ENCODE measurements at places on chromosomes 1 and 21.

- DNase-seq, result no peak
Measured at GRCh38 chr1:56257726-56258125, 321.6 kb downstream of the PLPP3 start.

DNA sequence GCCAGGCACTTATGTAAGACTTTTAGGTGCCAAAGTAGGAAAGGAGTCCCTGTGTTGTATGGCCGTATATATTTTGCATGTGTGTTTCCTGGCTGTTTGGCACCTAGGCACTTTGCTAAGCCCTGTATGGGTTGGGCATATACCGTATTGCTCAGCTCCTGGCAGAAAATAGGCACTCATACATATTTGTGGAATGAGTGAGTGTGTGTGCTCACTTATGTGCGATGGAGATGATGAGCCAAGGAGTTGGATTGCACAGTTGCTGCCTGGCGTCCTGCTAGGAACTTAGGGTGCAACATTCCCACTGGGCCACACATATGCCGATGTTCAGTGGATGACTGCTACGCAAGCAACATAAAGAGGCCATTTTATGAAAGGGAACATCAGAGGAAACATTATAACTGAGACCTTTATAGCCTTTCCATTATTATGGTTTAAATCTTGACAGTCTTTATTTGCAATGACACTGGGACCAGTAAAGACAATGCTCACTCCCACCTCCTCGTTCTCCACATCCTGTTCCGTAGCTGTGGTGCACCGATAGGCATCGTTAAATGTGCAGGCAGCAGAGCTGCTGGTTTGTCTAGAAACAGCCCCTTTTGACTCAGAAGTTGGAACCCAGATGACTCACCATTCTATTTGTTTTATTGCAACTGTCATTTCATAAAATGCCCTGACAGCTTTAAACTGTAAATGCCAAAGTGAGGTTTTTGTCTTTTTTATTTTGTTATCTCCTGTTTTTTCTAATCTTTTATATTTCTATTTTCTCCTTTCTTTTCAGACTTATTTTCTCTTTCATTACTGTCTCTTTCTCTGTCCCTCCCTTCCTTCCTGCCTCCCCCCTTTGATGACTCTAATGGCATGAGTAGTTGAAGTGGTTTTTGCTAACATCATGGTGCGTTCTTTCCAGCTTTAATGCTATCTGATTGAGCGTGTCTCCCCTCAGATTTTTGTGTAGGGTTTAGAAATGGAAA, 36.1 kb downstream of the PEX14 start:
- DNase-seq, result peak; percentile 91

DNA sequence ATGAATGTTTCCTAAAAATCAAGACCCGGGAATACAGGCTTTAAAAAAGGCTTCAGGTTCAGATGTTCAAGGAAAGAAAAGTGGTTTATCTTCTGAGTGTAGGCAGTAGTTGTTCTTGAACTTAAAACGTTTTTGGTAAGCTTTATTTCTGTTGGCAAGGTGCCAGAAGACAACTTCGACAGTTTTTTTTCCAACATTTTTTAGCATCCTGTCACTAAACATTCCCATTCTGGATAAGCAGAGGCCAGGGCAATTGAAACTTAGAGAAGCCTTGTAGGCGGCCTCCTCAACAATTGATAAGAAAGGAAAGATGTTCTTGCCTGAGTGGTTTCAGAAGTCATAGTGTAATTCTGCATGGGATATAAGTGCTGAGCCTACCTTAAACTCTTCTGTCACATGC, 66.7 kb downstream of the PATJ start:
- DNase-seq, result no peak

DNA sequence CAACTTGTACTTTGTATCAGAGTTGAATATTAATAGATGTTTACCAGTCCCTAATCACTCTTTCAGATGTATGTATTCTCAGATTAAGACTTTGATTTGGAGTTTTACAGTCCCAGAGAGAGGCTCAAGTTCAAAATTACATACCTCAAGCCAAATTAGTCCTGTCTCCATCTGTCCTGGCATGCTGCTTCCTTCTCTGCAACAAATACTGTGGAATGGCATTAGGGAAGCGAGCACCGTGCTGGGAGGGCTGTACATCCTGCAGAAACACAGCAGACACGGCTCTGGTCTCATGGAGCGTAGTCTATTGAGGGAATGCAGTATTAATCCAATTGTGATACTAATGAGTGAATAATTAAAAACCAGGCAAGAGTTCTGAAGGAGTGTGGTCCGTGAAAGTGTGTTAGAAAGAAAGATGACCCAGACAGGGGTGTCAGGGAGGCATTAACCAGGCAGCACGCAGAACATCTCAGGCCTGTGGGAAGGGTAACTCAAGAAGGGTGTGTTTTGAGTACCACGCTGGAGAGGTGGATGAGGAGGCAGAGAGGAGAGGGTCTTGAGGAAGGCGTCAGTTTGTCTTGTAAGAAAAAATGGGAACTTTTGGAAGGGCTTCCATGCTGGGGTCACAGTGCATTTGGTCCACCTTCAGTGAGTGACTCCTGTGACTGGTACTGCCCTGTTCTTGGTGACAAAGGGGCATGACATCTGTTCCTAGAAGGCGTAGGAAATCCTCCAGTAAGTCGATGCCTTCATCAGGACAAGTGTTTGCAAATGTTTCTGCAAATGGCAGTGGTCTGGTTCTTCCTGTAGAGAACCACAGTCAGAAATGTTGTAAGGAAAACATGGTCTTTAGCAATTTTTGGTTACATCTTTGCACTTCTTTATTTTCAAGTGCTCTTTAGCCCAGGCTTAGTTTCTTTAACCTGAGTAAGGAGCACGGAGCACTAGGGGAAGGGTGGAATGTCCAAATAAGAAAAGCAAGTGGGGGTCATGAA, 1.6 kb downstream of the RAB4A start:
- no peak for DNase-seq

- DNase-seq, result peak; percentile 50
Measured at GRCh38 chr1:225897595-225898514, 8.9 kb upstream of the LEFTY1 start.

GRCh38 chr1:82979593-82980236, 1019.2 kb downstream of the TTLL7 start:
- no peak for DNase-seq

GRCh38 chr1:167746988-167747655, 25.3 kb downstream of the MPZL1 start:
- DNase-seq, result no peak

DNA sequence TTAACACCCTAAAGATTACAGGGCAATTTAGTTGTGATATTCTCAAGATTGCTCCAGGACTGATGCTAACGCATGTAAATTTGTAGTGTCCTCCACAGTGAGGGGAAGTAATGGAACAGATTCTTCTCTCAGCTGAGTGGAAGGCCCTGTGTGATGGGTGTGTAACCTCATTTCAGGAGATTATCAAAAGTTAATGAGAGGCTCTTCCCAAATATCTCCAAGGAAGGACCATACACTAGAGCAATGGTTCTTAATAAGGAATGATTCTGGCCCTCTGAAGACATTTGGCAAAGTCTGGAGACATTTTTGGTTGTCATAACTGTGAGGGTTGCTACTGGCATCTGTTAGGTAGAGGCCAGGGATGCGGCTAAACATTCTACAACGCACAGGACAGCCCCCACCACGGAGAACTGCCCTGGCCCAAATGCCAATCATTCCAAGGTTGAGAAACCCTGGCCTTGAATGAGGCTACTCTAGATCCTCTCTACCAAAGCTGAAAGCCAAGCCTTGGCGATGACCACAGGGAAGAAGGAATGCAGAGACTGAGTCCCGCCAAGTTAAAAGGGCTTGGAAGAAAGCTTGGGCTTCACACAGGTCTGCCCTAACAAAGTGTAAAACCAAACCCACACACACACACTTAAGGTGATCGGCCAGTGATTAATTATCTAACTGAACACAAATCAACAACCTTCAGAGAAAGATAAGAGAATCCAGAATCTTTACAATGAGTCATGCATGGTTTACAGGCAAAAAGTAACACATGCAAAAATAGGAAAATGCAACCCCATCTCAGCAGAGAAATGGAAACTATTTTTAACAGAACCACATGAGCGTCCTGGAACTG, 135.8 kb downstream of the SYF2 start:
- DNase-seq, result no peak

GRCh38 chr1:60619581-60619980, 462.8 kb upstream of the NFIA start:
- DNase-seq, result no peak

DNA sequence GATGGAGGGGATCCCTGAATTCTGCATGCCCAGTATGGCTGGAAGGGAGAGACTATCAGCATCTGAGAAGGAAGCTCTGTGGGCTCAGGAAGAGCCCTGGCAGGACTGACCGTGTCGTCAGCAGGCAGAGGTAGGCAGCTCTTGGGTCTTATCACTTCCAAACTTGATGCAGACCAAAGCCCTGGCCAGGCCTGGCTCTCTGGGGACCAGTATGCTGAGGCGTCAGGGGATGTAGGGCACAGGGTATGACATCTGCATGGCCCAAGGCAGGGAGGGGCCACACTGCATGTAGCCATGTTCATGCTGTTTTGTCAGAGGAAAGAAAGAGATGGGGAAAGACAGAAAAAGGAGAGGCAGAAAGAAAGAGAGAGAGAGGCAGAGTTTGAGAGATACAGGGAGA, 6.3 kb downstream of the FGR start:
- DNase-seq, result no peak

- DNase-seq, result no peak
Measured at GRCh38 chr1:99682291-99682751, 36.4 kb downstream of the PALMD start.

GRCh38 chr1:152961226-152961891, 9.1 kb upstream of the SPRR4 start:
- no peak for DNase-seq

- DNase-seq, result no peak
Measured at GRCh38 chr1:34144766-34145165, 20.3 kb downstream of the CSMD2 start.

GRCh38 chr1:78040484-78041089, 5.2 kb upstream of the GIPC2 start:
- DNase-seq, result no peak

DNA sequence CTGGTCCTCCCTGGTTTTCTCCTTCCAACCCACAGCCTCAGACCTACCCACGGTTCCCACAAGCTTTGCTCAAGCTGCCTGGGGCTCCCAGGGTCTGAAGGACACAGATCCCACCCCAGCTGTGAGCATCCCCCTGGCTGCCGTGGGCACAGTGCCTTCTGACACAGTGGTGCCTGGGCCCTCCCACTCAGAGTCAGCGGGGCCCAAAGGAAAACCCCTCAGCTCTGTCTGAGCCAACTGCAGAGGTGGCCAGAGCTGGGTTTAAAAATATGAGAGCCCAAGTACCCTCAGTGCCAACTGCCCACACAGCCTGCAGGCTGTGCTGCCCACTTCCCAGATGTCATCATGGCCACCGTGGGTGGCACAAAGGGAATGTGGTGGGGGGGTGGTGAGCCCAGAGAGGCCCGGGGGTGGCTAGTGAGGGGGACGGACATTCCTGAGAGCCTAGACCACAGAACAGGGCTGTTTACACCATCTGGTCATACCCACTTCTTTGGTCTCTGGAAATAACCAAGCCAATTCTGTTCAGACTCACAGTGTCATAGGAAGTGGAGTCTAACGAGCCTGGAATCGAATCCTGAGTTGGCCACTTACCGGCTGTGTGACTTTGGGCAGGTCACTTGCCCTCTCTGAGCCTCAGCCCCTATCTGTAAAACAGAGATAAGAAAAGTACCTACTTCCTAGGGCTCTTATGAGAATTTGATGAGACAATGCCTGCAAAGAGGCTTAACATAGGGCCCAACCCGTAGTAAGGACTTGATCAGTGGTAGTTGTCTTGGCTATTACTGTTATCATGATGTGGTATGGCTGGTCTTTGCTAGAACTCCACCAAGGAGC, 85.5 kb downstream of the CAMK2N1 start:
- no peak for DNase-seq

DNA sequence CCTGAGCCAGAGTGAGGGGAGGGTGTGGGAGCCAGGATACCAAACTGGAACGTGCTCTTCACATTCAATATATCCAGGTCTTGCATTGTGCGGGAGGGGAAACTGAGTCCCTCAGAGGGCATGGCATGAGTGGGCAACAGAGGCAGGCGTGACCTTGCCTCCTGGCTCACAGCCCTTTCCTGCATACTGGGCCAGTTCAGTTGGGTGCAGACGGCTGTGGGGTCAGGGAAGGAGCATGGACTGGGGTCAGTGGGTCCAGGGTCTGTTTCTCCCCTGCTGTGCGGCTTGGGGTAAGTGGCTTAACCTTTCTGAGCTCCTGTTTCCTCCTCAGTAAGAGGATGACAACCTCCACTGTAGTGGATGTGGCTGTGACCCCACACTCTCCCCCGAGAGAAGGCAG, 16.6 kb downstream of the SERINC2 start:
- DNase-seq, result no peak

DNA sequence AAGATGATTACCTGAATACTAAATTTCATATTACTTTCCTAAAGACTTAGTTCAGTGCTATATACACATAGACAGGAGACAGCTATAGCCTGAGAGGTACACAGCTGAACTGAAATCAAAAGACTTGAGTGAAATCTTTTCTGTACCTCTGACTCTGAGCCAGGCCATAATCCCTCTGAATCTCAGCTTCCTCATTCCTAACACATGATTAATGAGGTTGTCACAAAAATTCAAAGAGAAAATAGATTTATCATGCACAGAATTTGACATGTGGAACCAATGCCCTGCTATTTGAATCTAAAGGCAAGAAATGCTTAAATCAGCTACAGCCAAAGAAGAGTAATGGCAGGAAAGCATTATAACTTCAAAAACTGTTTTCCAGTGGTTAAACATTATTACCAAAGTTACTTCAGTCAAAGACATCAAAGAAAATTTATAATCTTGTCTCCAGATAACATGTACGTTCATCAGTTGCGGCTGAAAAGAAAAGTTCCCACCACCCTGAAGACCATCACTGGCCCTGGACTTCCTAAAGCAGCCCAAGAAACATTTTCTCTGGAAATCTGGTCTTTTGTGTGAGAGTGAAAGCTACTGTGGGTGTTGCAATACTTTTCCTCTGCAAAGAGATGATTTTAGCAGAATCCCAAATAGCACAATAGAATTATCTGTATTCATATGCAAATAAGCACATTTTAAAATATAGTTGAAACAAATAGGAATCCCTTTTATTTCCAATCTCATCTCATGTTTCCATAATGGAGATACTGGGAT, 13.8 kb upstream of the ATP1A1 start:
- no peak for DNase-seq

DNA sequence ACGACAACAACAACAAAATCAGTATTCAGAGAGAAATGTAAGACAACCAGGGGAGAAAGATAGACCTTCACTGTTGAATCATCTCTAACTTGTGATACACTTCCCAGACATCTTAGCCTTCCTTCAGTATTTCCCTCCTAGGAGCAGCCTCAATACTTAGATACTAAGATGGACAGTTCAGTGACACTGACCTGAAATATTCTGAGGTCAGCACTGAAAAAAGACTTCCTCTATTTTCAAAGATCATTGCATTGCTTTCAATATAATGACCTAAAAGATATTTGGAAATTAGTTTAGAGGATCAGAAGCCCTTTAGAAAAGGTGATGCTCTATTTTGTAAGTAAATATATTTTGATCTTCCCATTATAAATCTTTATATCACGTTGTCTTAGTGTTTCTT, 101.0 kb downstream of the MRPL39 start:
- DNase-seq, result no peak

GRCh38 chr1:17586172-17586964, 46.9 kb downstream of the ARHGEF10L start:
- no peak for DNase-seq

Measured in activated CD4-positive, alpha-beta T cell treated with anti-CD3 and anti-CD28 coated beads, Interleukin-2, amount 10 ng/mL, durations not matched to agents 7 days and 5 days (primary cell).